DMS153 (cell line): ENCODE measurements at places on chromosomes 5 and 9.

- DNase-seq = no peak
Observed at GRCh38 chr5:72476275-72476674, 30.9 kb downstream of the ZNF366 start.

- DNase-seq = peak; percentile 0
Observed at GRCh38 chr5:128201065-128201926, 117.7 kb downstream of the SLC12A2 start.

DNA sequence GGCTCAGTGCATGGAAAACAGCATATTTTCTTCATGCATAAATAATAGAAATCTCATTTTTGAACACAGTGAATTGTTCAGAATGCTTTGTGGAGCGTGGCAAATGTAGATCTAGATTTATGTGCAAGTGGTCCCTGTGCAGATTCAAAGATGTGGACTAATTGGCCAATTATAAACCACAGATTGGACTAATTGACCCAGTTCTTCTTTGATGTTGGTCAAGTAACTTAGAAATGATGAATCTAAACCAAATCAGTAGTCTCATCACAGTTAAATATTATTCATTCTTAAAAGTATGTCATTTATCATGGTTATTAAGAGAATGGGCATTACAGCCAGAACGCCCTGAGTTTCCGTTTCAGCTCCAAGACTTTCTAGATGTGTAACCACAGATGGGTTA lies 11.7 kb upstream of the PDE4D start:
- no peak for DNase-seq

GRCh38 chr9:114521846-114522245 lies 16.6 kb upstream of the WHRN start:
- no peak for DNase-seq

GRCh38 chr5:176543428-176544182 lies 5.5 kb upstream of the CDHR2 start:
- DNase-seq = peak; percentile 22

DNA sequence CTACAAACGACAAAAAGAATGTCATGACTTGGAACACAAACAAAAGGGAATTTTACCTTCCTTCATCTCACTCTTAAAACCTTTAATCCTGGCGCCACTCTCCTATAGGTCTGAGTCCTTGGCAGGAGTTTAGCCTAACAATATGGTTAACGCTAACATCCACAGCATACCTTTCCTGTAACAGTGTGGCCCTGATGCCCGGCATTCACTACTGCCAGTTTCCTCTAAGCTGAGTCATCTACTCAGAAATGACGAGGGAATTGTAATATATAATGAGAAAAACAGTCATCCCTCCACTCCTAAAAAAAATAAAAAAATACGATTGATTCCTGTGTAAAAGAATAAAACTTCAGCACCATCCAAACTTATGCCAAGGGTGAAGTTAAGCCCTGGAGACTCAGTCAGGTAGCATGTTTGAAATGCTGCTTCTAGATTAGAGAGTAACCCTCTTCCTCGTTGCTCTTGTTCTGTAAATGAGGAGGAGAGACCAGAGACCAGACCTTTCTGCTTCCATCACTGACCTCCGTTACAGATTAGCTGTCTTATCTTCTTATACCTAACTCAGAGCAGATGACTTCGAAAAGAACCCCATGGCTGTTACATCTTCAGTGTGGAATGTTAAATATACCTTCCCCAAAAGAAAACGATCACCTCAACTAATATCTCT lies 37.4 kb downstream of the CCDC125 start:
- DNase-seq = no peak

DNA sequence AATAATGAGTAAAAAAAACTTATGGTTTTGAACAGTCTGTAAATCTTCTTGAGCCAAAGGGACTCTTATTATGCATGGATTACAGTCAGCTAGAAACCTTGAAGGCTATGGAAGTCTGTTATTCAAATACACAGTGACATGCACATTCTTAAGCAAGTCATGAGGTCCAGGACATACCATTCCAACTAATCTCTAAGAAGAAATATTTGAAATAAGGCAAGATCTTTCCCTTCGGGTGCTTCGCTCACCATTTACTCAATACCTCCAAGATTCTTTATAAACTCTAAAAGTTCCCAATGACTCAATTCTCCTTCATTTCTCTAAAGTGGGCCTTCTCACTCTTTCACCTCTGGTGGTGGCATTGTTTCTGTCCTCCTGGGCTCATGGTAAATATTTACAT lies 811.0 kb downstream of the NR2F1-AS1 start:
- no peak for DNase-seq

DNA sequence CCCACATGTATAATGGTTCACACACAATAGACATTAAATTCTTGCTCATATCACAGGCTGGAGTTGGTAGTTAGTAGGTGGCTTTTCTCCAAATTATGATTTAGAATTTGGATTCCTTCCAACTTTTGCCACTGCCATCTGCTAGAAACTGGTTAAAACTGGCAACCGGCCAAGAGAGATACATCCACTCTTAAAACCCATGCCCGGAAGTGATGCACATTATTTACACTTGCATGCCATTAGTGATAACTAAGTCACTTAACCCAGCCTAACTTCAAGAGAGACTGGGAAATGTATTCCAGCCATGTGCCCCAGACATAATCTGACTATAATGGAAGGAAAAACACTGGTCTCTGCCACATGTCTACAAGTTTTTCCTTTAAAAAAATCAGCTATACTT lies 395.7 kb upstream of the SEMA6A start:
- DNase-seq = peak; percentile 9

DNA sequence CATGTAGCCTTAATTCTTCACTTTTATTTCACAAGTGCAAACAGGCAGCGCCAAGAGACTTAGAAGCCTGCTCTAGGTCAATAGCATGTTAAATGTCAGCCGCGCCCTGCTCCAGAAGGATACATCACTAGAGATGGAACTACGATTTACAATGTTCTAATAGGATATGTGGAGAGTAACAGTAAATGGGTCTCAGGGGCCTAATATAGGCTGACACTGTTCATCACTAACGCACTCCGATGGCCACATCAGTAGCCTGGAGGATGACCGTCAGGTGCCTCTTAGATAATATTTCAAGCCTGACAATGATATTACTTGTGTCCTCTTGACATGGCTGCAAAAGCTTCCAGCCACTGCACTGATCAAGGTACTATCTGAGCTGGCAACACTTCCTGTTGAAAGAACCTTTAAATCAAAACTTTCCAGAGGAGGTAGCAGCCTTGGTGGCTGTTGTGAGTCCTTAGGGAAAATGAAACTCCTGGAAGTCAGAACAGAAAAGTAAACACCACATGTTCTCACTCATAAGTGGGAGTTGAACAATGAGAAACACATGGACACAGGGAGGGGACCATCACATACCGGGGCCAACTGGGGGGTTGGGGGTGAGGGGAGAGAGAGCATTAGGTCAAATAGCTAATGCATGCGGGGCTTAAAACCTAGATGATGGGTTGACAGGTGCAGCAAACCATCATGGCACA lies 35.0 kb downstream of the PTTG1 start:
- no peak for DNase-seq

DNA sequence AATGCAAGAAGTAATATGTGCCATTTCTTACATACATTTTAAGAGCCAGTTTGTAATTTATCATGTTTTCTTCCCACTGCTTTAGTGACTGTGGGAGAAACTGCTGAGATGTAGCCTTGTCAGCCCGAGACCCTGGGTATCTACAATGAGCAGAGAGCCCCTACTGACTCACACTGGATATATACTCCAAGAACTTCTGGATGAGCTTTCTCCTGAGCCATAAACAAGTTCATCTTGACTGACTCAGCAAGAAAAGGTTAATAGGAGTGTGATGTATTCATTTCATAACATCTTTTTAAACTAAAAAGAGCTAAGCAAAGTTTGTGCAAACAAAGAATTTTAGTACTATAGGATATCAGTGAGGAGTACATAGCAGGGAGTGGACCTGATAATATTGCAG lies 182.5 kb downstream of the EDIL3 start:
- no peak for DNase-seq

DNA sequence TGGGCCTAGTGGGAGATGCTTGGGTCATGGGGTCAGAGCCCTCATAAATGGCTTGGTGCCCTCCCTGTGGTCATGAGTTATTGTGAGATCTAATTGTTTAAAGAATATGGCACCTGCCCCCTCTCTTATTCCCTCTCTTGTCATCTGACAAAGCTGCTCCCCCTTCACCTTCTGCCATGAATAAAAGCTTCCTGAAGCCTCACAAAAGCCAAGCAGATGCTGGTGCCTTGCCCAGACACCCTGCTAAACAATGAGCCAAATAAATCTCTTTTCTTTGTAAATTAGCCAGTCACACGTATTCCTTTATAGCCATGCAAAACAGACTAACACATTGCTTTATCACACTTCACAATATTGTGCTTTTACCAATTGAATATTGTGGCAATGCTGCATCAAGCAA lies 82.8 kb upstream of the PDE4D start:
- no peak for DNase-seq

DNA sequence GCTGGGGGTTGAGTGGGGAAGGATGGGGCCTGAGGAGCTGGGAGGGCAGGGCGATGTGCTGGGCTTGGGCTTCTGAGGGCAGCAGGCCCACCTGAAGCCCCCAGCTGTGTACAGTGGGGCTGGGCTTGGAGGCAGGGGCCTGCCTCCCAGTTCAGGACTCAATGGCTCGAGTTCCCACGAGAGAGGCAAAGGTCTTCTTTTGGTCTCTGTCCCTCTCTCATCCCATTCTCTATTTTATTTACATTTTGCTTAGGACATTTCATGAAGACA lies 180.6 kb downstream of the MACROH2A1 start:
- no peak for DNase-seq

- no peak for DNase-seq
Observed at GRCh38 chr5:58849921-58850667, 267.2 kb downstream of the RAB3C start.

DNA sequence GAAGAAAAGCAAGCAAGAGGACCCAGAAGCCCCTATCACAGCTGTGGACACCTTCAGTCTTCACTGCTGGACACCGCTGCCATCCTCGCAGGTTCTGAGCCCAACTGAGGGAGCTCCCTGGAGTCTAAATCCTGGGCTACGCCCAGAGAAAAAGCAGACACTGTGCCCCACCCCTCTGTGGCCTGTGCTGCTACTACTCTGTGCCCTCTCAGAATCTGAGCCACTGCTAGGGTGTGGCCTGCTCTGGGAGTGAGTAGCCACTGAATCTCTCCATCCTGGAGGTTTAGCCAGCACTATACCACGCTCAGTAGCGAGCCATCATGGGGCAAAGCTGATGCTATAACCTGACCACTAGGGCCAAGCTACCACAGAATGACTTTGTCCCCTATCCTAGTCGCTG lies 338.2 kb downstream of the NPR3 start:
- DNase-seq = no peak

DNA sequence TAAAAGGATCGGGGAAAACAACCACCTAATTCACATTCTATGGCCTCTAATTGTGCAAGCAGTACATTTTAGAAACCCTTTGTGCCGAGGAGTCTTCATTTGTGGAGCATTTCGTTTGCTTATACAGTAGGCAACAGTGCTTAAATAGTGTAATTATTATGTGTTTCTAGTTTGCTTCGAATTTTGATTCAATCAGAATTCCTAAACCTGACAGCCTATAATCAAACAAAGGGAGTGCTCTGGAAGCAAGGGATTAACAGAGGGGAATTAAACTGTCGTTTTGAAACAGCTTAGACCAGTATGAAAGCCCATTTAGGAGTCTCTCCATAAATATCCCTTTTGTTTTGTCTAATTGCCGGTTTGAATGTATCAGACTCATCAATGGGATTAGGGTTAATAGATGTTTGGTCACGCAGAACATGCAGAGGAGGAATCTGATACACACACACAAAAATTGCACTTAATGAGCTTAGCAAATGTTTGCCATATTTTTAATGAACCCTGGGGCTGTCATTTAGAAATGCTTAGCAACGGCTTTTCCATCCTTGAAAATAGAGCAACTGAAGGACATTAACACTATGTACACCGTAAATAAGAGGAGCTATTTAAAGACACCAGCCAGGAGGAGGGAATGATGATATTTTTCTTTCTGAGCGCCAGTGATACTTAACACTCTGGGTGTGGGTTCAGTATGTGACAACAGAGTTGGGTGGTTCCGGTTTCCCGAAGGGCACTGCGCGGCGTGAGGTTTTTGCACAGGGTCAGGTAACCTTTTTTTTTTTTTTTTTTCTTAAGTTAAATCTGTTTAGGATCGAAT lies 404.7 kb downstream of the TLE4 start:
- peak; percentile 65 for DNase-seq

DNA sequence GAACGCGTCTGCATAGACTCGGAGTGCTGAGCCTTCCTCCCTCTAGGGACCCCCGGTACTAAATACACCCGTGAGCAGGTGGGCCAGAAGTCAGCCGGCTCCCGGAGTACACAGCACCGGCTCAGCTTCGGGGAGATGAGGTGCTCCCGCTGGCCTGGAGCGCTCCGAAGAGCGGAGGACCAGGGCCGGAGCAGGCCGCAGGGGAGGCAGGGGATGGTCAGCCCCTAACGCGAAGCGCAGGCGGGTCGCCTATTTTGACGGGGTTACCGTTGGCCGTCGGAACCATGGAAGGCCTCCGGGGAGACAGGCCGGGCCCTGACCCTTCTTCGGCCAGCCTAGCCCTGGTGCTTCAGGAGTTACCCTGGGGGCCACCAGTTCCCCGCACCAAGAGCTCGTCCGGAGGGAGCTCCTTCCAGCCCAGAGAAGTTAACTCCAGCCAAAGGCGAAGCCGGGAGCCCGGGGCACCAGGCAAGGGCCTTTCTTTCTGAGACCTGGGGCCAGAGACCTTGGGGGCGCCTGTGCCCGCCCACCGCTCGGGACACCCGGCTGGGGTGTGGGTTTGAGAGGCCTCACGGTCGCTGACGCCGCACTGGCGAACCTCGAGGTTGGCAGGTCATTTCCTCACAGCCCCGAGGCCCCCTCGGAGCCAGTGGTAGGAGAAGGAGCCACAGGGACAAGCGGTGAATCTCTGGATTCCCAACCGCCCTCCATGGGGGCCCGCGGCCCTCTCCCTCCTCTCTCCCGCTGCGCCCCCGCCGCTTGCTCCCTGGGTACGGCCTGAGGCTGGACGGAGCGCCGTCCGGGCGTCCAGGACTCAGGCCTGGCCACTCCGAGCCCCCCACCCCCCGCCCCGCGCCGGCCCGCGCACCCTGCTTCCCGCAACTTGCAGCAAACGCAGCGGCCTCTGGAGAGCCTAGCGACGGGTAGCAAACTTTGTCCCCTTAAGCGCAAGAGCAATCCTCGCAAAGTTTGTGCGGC lies 3.4 kb upstream of the IRX4 start:
- DNase-seq = no peak

DNA sequence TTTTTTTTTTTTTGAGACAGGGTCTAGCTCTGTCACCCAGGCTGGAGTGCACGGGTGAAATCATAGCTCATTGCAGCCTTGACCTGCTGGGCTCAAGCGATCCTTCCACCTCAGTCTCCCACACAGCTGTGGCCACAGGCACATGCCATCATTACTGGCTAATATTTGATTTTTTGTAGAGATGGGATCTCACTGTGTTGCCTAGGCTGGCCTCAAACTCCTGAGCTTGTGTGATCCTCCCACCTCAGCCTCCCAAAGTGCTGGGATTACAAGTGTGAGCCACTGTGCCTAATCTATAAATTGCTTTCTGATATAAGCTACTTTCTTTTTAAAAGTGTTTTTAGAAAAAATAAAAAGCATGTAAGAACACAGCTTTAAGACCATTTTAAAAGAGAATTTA lies 56.5 kb upstream of the GNE start:
- DNase-seq = no peak
